Cardiac septum (tissue), 1 donor: ENCODE measurements at places on chromosomes 1 and 21. TPM values are rescaled to one million over a fixed set of nuclear protein-coding genes. Genes with fewer than 3 reads are reported as not detected.

Gene AMY2A
- not detected for total RNA-seq

Gene PIGR
- total RNA-seq = 0.22 TPM

Gene ZSWIM5
- total RNA-seq = 1.5 TPM

Gene SERINC2
- 2.8 TPM for total RNA-seq

Gene POU3F1
- total RNA-seq = not detected

Gene H6PD
- 28.9 TPM for total RNA-seq

Gene ZMYND12
- 1.6 TPM for total RNA-seq

Gene SPRR2F
- total RNA-seq = not detected

Gene FCRLB
- total RNA-seq = 0.38 TPM
